Left ventricle myocardium inferior (tissue), 1 donor: ENCODE measurements at places on chromosomes 3 and 15. TPM values are rescaled to one million over a fixed set of nuclear protein-coding genes. Genes with fewer than 3 reads are reported as not detected.
A peak's percentile ranks its signal among the peaks of the same experiment; 100 is the strongest.

- H3K27ac ChIP-seq, result no peak overlapping the region
- no peak for DNase-seq
- H3K4me3 ChIP-seq, result no peak overlapping the region
- no peaks in the 10 kb centered on the region for H3K27me3 ChIP-seq
- H3K4me1 ChIP-seq, result peaks cover 32% of the 10 kb centered on the region
Measured at GRCh38 chr3:5011555-5012256, 32.5 kb downstream of the BHLHE40 start.

- no peak overlapping the region for H3K27ac ChIP-seq
- DNase-seq, result no peak
- no peaks in the 10 kb centered on the region for H3K36me3 ChIP-seq
Measured at GRCh38 chr3:64816355-64816754, 128.6 kb upstream of the ADAMTS9 start.

DNA sequence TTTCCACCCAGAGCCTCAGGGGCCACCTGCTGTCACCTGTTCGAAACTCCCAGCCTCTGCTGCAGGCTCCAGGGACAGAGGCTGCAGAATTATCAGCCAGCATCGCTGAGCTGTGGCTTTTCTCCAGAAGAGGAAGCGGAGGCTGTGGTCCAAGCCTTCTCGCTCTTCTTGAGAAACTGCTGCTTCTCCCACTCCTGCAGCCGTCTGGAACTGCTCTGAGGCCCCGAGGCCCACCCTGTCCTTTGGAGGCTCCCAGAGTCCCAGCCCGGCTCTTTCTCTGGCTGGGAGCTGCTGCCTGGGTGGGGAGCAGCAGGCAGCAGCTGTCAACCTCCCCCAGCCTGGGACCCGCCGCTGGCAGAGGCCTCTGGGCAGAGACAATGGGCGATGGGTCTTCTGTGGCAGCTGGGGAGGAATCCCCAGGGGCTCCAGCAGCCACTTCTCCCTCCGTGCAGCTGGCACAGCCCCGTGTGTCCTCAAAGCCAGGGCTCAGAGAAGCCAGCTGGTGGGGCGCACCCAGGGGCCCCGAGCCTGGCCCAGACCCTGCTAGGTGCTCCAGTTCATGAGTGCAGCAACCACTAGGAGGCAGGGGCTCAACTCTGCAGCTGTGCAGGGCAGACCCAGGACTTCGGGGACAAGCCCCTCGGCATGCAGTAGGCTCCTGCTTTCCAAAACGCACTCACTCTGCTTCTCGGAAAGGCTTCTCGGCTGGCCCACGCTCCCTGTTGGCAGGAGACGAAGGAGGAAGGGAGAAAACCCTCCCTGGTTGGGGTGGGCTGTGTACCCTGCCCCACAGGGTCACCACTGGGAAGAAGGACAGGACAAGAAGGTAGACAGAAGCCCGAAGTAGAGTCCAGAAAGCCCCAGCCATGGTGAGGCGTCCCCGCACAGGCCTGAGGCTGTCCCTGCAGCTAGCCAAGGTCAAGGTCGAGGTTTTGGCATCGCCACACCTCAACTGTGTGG is 49.9 kb upstream of the FURIN start:
- no peaks in the 10 kb centered on the region for H3K36me3 ChIP-seq
- H3K27ac ChIP-seq, result peak overlapping the region; percentile 64

DNA sequence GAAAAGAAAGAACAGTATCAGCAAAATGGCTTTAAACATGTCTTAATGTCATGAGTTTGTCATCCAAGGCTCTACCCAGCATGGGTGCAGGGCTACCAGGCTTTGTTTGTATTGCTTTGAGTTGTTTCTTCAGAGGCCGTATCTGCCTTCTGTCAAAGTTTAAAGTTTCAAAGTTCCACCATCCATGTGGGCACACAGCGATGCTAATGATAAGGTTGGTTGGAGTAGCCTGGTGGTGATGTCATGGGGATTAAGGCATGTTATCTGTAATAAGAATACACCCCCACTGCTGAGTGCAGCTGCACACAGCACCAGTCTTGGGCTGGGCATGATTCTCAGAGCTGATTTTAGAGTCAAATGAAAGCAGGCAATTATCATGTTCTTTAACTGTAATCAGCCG is 72.0 kb upstream of the LRTM1 start:
- H3K27ac ChIP-seq, result no peak overlapping the region
- no peaks in the 10 kb centered on the region for H3K36me3 ChIP-seq
- no peaks in the 10 kb centered on the region for H3K4me1 ChIP-seq
- DNase-seq, result no peak
- H3K27me3 ChIP-seq, result no peaks in the 10 kb centered on the region
- no peak overlapping the region for H3K4me3 ChIP-seq

The CYP1A2 gene
- not detected for total RNA-seq

- peaks cover 55% of the 10 kb centered on the region for H3K4me1 ChIP-seq
- H3K27ac ChIP-seq, result no peak overlapping the region
- no peak for DNase-seq
- no peaks in the 10 kb centered on the region for H3K27me3 ChIP-seq
Measured at GRCh38 chr3:32285891-32286290, 47.4 kb downstream of the CMTM8 start.

DNA sequence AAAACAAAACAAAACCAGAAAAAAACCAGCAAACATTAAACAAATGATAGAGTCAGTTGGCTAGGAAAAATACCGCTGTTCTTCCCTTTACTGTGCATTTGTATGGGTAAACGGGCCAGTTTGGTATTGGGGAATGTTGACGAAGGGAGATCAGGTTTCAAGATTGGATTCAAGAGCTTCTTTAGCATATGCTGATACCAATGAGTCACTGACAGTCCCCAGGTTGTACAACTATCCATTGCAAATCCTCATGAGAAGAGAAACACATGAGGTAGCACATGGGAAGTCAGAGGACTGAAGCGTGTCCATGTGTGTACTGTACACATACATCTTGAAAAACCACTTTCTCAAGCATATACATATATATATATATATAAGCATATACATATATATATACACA is 25.6 kb downstream of the TIGIT start:
- peaks cover 13% of the 10 kb centered on the region for H3K36me3 ChIP-seq
- DNase-seq, result no peak
- peaks cover 9% of the 10 kb centered on the region for H3K4me1 ChIP-seq
- no peaks in the 10 kb centered on the region for H3K27me3 ChIP-seq
- H3K4me3 ChIP-seq, result no peak overlapping the region
- no peak overlapping the region for H3K27ac ChIP-seq

GRCh38 chr3:13072239-13072599 is 1.0 kb downstream of the IQSEC1 start:
- peak overlapping the region; percentile 59 for H3K4me3 ChIP-seq
- peak; percentile 77 for DNase-seq
- H3K4me1 ChIP-seq, result peaks cover 30% of the 10 kb centered on the region
- no peaks in the 10 kb centered on the region for H3K36me3 ChIP-seq
- H3K27ac ChIP-seq, result peak overlapping the region; percentile 75

- no peaks in the 10 kb centered on the region for H3K36me3 ChIP-seq
- H3K4me3 ChIP-seq, result no peak overlapping the region
Measured at GRCh38 chr3:186640929-186641328, 730 bp downstream of the FETUB start.

GRCh38 chr3:72143322-72143721 is 358.4 kb upstream of the PROK2 start:
- H3K4me3 ChIP-seq, result no peak overlapping the region
- H3K27me3 ChIP-seq, result no peaks in the 10 kb centered on the region
- H3K4me1 ChIP-seq, result peaks cover 20% of the 10 kb centered on the region
- H3K27ac ChIP-seq, result no peak overlapping the region

The PLSCR4 gene
- total RNA-seq, result 12.1 TPM

GRCh38 chr3:173644086-173645082 is 246.8 kb downstream of the NLGN1 start:
- no peak overlapping the region for H3K27ac ChIP-seq
- no peaks in the 10 kb centered on the region for H3K27me3 ChIP-seq

The TMEM207 gene
- total RNA-seq, result not detected

The PAK6 gene
- total RNA-seq, result 8.2 TPM

The SLC22A14 gene
- not detected for total RNA-seq

The MUC20 gene
- total RNA-seq, result 4.7 TPM

The SLC26A6 gene
- total RNA-seq, result 12.9 TPM

The CTXN2 gene
- not detected for total RNA-seq

The ABHD6 gene
- 7.2 TPM for total RNA-seq

DNA sequence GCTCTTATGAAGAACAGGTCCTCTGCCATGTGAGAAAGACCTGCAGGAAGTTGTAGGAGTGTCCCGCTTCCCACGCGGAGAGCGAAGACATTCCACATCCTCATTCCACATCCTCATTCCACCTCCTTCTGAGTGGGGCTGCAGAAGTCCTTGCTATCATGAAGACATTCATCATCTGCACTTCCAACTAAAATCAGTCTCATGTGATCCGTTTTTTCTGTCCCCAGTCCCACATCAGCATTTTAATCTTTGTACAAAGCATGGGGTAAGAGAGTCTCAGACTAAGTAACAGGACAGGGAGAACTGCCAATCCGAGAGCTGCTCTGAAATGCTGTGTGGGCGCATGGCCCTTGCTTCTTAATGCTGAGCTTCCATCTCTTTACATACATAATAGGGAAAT is 227.2 kb downstream of the RSRC1 start:
- no peak overlapping the region for H3K4me3 ChIP-seq
- H3K4me1 ChIP-seq, result no peaks in the 10 kb centered on the region
- no peak overlapping the region for H3K27ac ChIP-seq

DNA sequence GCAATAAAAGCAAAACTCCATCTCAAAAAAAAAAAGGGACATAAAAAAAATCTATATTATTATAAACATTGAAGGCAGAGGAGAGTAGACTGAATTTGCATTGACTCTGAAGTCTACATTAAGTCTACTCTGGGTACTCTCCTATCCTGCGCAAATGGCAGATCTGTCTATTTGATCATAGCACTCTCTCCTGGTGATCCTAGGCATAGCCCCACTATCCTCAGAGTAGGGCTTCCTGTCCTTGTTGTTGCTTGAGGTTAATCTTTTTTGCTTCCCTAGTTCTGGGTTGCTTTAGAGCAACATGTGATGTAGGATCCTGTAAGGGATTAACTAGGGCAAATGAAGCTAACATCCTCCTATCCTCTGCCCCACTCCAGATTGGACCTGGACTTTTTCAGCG is 82.1 kb upstream of the LRRFIP2 start:
- H3K36me3 ChIP-seq, result peaks cover 38% of the 10 kb centered on the region
- no peak overlapping the region for H3K4me3 ChIP-seq
- H3K4me1 ChIP-seq, result peaks cover 51% of the 10 kb centered on the region
- H3K27ac ChIP-seq, result no peak overlapping the region

DNA sequence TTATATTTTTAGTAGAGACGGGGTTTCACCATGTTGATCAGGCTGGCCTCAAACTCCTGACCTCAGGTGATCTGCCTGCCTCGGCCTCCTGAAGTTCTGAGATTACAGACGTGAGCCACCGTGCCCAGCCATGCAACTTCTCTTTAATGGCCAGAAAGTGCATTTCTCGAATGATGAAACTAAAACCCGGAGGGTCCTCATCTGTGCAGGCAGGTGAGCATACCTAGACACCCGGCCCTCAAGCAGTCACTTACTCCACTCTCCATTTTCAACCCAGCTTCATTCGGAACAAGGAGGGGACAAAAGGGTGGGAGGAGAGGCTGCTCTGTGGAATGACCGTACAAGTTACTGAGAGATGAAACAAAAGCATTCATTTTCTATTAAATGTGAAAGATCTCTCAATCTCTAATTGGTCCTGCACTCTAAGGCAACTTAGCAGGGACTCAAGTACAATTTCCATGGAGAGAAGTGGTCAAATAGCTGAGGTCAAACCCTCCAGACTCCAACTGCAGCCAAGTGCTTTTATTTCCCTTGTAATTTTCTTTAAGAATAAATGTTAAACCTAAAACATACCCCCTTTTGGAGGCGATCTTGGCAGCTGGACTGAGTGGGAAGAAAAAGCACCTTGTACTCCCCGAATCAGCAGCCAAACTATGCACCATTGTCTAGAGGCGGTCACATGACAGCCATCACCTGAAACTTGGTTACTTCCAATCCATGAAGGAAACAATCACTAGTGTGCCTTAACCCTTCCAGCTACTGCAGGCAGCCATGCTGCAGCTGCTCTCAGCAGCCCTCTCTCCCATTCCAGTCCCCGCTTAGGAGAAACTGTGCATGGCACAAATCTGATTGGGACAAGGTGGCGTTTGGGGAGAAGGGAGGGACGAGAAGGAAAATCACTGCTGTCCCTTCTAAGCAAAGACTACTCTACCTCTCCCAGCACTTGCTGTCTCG is 62.2 kb downstream of the VGLL4 start:
- no peaks in the 10 kb centered on the region for H3K27me3 ChIP-seq
- peaks cover 83% of the 10 kb centered on the region for H3K4me1 ChIP-seq
- peak overlapping the region; percentile 85 for H3K27ac ChIP-seq
- no peaks in the 10 kb centered on the region for H3K36me3 ChIP-seq
- peak overlapping the region; percentile 61 for H3K4me3 ChIP-seq
- DNase-seq, result no peak

- peaks cover 8% of the 10 kb centered on the region for H3K36me3 ChIP-seq
- peak overlapping the region; percentile 97 for H3K27ac ChIP-seq
Measured at GRCh38 chr3:194688946-194689345, 3.3 kb downstream of the FAM43A start.

The EFCAB12 gene
- not detected for total RNA-seq

DNA sequence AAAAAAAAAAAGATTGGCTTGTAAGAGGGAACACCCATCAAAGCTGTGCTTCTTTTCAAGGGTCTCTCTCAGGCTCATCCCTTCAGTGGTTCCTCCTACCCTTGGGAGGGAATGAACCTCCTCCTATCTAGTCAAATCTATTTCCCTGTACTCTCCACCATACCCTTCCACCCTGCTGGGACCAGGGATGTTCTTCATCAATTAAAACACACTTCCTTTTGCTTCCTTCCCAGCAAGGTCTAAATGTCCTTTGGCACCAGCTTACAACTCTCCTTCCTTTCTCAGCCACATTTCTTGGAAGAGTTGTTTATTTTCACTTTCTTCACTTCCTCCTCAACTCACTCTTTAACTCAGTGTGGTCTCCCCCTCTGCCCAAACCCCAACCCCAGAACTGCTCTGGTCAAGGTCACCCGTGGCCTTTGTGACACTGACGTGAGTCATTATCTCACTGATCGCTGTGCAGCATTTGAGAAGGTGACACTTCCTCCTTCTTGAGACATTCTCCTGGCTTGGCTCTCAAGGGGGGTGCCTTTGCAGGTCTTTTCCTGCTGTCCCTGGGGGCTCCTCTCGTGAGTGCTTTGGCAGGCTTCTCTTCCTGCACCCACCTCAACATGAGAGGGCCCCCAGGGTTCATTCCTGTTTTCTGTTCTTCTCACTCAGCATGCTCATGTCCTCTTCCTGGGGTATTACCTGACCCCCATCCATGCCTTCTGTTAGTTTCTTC is 210.5 kb upstream of the TLE3 start:
- H3K36me3 ChIP-seq, result no peaks in the 10 kb centered on the region
- H3K27me3 ChIP-seq, result peaks cover 52% of the 10 kb centered on the region
- no peak overlapping the region for H3K27ac ChIP-seq
- no peak for DNase-seq

The STAB1 gene
- 67.2 TPM for total RNA-seq

- no peaks in the 10 kb centered on the region for H3K4me1 ChIP-seq
- H3K27me3 ChIP-seq, result no peaks in the 10 kb centered on the region
- no peak overlapping the region for H3K27ac ChIP-seq
Measured at GRCh38 chr3:53187430-53187829, 26.4 kb downstream of the PRKCD start.

- H3K27me3 ChIP-seq, result no peaks in the 10 kb centered on the region
- no peak for DNase-seq
- H3K27ac ChIP-seq, result no peak overlapping the region
- H3K4me1 ChIP-seq, result peaks cover 20% of the 10 kb centered on the region
- no peak overlapping the region for H3K4me3 ChIP-seq
Measured at GRCh38 chr3:146501752-146502151, 32.4 kb upstream of the PLSCR2 start.
